ENCODE measurements at places on chromosomes 5 and 9.
A peak's percentile ranks its signal among the peaks of the same experiment; 100 is the strongest.

DNA sequence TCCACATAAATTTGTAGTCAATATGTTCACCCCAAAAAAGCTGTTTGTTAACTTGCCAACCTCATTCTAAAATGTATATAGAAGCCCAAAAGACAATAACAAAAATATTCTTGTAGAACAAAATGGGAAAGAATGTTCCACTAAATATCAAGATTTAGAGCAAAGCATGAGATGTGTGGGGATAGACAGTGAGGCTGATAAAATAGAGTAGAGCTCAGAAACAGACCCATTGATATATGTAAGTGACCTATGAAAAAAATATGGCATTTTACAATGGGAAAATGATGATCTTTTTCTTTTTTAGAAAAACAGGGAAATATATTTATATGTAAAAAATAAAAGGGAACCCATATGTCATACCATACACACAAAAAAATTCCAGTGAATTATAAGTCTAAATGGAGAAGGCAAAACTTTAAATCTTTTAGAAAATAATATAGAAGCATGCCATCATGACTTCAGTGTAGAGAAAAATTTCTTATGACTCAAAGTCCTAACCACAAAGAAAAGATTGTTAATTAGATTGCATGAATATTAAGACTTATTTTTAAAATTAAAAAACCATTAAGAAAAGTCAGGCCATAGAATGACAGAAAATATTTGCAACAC lies 6.6 kb upstream of the IFNB1 start:
- DNase-seq, result no peak

DNA sequence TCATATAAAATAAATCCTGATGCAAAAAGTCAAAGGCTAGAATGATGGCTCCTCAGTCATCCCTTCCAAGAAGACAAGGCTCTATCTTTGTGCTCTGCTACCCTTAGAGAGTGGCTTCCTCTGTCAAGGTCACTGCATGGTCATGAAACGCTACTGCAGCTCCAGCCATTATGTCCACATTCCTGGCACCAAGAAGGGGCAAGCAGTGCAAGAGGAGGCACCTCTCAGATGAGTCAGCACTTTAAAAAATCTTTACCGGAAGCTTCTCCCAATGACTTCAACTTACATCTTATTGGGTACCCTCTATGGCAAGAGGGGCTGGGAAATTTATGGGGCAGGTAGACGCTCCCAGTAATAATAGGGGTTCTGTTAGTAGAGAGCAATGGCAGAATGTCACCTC lies 129.5 kb upstream of the CPEB4 start:
- no peak for DNase-seq

GRCh38 chr9:4583001-4583400 lies 79.1 kb upstream of the PLPP6 start:
- DNase-seq, result no peak

- DNase-seq, result no peak
Measured at GRCh38 chr5:126119887-126120442, 303.2 kb upstream of the GRAMD2B start.

GRCh38 chr5:135186662-135187522 lies 152.9 kb upstream of the PITX1 start:
- no peak for DNase-seq

DNA sequence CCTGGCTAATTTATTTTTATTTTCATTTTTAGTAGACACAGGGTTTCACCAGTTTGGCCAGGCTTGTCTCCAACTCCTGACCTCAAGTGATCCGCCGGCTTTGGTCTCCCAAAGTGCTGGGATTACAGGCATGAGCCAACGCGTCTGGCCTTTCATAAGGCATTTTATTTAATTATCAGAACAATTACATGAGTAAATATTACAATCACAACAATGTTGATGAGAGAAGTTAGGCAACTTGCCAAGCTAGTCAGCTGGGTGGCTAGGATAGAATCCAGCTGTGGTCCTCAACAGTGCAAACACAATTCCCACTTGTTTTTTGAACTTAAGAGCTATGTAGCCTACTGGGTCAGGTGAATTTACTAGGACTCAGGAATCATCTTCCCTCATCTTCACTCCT lies 22.0 kb downstream of the C9orf57 start:
- no peak for DNase-seq

DNA sequence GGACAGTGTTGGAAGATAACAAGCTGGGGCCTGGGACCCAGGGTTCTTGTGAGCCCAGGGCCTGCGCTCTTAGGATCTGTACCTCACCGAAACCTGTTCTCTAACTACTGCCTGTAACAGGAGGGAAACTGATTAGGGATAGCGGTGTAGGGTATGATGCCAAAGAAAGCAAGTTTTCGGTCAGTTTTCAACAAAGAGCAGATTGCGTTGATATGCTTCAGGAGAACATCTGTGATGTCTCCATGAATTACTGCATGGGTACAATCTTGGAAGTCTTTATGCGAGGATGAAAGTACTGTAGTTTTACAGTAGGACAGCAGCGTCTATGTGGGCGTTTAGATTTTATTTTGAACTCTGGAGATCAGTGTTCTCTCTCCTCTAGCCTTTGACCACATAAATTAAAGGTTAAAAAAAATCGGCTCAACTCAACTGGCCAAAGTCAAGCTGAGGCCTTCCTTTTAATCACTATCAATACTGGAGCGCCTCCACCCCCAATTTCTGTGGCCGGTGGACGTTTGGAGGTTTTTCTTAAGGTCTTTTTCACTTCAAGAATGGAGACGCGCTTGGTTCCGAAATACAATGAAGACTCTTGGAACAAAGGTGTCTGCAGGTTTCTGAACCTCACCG lies 3.0 kb downstream of the NFIL3 start:
- DNase-seq, result no peak

DNA sequence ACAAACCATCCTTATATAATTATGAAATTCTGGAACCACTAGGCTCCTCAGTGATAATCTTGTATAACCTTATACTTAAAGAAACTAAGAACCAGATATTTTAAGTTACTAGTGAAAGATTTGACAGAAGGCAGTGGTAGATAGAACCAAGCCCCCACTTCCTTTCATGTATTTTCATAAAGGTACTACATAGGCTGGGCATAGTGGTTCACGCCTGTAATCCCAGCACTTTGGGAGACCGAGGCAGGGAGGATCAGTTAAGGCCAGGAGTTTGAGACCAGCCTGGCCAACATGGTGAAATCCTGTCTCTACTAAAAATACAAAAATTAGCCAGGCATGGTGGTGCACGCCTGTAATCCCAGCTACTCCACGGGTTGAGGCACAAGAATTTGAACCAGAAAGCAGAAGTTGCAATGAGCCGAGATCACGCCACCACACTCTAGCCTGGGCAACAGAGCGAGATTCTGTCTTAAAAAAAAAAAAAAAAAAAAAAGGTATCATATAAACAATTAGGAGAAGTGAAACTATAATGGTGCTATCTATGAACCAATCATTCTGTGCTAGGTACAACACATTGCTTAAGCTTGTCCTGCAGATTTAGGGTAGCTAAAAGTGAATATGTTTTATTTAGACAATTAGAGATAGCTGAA lies 27.9 kb upstream of the DTWD2 start:
- DNase-seq, result no peak

DNA sequence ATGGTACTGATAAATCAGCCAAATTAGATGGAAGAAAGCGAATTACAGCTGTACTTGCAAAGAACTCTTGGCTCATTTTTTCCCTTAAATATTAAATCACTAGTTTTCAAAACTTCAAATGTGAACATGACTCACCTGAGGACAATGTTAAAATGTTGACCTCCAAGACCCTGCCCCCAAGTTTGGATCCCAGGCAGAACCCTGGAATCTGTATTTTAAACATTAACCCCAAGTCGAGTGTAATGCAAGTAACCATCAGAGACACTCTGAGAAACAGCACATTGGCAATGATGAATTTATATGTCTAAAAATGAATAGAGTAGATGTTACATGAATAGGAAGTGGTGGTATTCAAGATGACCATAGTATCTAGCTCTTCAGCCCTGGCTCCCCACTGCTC lies 2.3 kb upstream of the CD274 start:
- DNase-seq, result no peak

- DNase-seq, result peak; percentile 49
Measured at GRCh38 chr5:16736158-16736995, 119.6 kb upstream of the RETREG1 start.

DNA sequence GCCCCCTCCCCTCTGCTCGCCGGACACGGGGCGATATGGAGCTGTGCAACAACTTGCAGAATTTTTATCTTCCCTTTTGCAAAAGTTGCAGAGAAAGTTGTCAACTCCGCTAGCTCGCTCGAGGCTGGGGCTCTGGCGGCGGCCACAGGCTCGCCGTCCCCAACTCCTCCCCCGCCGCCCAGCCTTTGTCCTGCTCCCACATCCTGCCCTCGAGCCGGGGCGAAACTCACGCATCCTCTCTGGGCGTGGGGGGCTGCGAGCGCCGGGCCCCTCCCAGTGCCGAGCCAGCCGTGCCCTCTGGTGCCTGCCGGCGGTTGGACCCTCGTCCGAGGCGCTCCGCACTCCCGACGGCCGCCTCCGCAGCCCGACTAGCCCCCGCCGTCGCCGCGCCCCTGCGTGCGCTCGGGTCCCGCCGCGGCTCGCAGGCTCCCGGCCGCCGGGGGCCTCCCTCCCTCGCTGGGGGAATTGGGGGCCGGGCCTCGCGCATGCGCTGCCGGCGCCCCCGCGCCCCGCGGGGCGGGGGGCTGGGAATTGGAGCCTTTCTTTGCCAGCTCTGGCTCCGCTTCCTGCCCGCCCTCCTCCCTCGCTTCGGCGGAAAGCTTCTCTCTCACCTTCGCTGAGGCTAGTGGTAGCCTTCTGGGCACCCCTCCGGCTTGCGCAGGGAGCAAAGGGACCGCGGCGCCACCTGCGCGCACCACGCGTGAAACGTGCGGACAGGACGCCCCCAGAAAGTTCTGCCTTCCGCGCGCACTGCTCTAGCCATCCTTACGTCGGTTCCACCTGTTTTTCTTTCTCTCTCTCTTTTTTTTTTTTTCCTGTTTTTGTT lies at the start of gene CCNJL:
TSS of gene CCNJL (minus strand) at position 431 of the 826 bp plus-strand sequence. CDS start 641 bp downstream, outside the sequence.
- DNase-seq, result peak; percentile 76

GRCh38 chr5:174707671-174708070 lies 16.7 kb upstream of the MSX2 start:
- no peak for DNase-seq

DNA sequence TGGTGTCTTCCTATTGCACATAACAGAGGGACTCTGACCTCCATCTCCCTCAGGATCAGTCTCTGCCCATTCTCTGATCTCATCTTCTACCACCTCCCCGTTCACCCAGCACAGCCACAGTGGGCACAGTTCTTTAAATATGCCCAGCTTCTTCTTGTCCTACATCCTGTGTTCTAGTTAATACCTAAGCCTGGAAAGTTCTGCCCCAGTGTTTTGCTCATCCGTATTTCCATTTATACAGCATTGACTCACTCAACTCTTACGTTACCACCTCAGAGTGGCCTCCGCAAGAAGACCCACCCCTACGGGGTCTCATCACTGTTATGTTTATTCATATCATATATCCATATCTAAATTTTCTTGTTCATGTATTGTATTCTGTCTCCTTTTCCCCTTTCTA lies 315.5 kb downstream of the ADGRV1 start:
- DNase-seq, result no peak

DNA sequence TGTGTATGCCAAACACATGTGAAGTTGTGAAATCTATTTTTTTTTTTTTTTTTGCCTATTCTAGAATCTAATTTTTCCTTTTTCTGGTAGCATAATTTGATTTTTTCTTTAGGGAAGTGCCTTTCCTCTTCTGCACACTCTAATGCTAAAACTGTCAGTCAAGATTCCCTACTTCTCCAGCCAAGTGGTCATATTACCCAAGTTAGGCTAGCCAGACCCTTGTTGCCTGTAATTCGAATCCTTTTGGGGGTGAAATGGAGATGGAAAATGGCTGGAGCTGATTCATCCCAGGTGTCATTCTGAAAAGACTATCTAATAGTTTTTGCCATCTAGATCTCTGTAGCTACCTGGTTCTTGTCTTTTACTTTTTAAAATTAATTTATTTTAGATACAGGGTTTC lies 24.8 kb upstream of the UBAP1 start:
- DNase-seq, result no peak

DNA sequence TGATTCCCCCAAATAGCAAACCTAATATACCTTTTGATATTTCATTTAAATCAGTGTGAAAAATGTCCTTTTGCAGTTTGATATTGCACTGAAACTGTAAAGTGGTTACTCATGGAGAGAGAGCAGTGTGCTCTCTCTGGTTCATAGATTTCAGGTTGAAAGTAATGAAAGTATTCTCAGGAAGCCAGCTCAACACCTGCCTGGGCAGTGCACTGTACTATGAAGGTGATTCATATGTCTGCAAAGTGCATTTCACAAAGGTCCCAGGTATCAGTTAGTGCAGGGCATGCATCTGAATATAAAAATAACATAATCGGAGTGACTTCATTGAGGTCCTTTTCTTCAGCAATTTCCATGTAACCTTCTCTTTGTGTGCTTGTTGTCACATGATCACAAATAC lies 274.3 kb downstream of the CDH18 start:
- no peak for DNase-seq

DNA sequence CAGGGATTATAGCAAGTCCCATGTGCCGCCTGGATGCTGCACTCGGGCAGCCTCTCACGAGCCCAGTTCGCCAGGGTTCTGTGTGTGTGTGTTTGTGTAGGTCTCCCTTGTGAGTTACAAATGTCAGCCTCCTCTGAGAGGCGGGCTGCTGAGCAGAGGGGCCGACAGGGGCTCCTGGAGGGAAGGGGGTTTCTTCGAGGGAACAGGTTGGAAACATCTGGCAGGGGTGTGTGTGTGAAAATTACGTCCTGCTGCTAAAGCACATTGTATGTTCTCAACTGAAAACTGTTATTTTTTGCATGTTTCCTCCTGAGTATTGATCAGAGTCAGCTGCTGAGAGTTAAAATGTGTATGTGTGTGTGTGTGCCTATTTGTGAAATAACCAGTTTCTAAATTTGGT lies 9.7 kb downstream of the GALNT10 start:
- DNase-seq, result no peak

DNA sequence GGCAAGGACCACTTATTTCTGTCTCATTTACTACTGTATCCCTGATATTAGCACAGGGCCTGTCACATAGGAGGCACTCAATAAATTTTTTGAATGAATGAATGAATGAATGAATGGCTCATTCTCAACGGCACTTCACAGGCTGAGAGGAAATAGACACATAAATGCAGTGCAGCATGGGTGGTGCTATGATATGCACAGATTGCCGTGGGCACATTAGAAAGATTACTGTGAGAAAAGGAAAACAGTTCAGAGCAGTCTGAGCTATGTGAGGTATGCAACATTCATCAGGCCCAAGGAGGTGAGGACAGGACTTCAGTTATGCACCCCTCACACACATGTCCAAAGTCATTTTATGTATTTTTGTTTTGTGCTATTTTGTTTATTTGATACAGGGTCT lies 6.4 kb upstream of the NOL6 start:
- DNase-seq, result no peak
